ENCODE measurements at places on chromosomes 12 and 14.

DNA sequence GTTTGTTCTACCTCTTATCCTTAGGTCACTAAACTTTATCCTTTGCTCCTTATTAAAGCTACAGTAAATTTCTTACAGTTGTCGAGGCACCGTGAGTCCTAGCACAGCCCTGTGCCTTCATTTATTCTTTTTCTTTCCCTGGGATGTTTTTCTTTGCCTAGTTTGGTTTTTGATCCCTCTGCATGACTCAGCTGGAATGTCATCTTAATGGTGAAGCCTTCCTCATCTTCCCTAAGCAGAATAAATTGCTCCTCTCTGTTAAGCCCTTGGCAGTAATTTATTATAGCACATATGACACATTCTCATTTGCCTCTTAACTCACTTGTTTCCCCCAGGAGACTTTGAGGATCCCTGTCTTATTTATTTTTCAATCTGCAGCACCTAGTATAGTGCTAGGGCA is 16.6 kb downstream of the ACTR10 start:
- DNase-seq: no peak

GRCh38 chr14:104858811-104859426 is 6.1 kb upstream of the CEP170B start:
- no peak for DNase-seq

GRCh38 chr12:64801381-64801780 is 23.1 kb upstream of the TBC1D30 start:
- DNase-seq: no peak

DNA sequence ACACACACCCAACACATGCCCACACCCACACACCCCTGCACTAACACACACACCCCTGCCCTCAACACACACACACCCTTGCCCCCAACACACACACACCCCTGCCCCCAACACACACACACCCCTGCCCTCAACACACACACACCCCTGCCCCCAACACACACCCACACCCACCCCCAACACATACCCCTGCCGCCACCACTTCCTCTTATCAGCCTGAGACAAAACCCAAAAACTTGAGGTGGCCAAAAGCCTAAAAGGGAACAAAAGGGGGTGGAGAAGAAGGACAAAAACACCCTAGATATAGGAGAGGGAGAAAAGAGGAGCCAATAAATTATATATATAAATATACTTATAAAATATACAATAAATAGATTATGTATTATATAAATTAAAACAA is 9.1 kb upstream of the DEGS2 start:
- DNase-seq: no peak

GRCh38 chr12:88409257-88409656 is 171.0 kb downstream of the KITLG start:
- DNase-seq: no peak

DNA sequence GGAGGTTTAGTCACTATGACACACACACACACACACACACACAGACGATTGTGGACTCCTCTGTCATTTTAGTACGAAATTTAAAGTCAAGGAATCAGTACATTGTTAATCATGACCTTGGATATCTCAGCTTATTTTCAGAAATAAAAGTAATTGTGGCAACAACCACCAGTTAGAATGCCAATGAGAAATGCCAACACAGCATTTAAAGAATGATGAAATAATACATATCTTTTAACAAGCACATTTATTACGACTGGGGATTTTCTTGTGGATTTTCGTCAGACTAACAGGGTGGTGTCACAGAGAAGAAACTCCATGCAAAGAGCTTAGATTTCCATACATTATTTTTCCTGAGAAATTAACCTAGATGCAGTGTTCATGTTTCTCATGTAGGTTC is 1289.4 kb downstream of the AACS start:
- DNase-seq: no peak

- no peak for DNase-seq
These were observed 602 bp downstream of the CHFR start for GRCh38 chr12:132886529-132887477.

All from DMS 273 treated with DMSO at 0.1 percent for 48 hours (cell line).